ENCODE measurements at places on chromosomes 2 and 18.

GRCh38 chr2:1688161-1688560, 56.2 kb downstream of the PXDN start:
- DNase-seq = no peak

- no peak for DNase-seq
These were observed 125.6 kb downstream of the PTRHD1 start for GRCh38 chr2:24667542-24667941.

- no peak for DNase-seq
These were observed 328.9 kb downstream of the ZEB2 start for GRCh38 chr2:144190908-144191605.

GRCh38 chr2:173230181-173230580, 124.5 kb upstream of the CDCA7 start:
- DNase-seq = no peak

DNA sequence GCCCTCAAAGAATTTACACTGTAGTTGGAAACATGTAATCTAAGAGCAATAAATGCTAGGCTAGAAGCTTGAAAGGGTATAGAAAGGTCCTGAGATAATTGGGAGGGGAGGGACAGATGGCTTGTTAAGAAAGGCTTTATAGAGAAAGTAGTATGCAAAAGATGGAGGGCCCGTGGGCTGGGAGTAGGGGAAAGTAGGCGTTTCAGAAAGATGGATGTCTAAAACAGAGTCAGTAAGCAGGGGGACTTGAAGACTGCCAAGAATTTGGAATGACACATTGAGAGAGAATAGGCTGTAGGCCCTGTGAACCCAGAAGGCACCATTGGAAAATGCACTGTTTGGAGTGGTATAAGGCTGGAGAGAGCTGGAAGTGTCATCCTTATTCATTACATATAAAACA, 822 bp downstream of the PSMG2 start:
- DNase-seq = no peak

GRCh38 chr2:216486708-216487107, 11.9 kb upstream of the RPL37A start:
- DNase-seq = no peak

- no peak for DNase-seq
These were observed 161.6 kb upstream of the TRIB2 start for GRCh38 chr2:12555012-12555645.

GRCh38 chr2:36973320-36973719, 7.0 kb upstream of the STRN start:
- DNase-seq = no peak

DNA sequence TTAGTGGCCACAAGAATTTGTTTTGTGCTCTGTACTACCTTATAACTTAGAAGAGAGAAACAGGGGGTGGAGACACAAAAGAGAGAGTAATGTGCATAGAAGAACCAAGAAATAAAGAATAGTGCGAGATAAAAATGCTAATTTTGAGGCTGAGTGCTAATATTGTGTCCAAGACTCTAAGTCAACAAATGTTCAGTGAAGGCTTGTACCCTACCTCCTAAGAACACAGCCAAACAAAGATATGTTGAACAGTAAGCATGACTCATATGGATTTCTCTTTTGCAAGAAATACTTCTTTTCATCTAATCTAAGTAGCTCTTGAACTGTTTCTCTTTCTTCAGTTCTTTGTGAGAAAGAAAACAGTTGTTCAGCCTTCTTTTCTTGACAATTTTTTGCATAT, 45.2 kb downstream of the GAREM1 start:
- DNase-seq = no peak

DNA sequence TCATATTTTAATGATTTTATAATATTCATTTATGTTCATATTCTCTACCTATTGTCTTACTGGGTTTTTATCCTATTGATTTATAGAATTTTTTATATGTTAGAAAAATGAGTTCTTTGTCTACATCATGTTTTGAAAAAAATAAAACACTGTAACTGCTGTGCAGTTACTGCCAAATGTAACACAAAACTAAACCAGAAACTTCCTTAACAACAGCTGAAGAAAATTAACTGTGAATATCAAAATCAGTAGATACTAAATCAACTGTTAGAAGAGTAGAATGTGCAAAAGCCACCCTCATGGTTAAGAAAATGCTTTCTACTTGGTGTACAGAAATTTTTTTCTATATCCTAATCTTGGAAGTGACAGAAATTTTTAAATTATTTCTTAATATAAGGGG, 69.5 kb downstream of the PTRHD1 start:
- DNase-seq = no peak

GRCh38 chr18:37341016-37341415, 224.6 kb downstream of the CELF4 start:
- DNase-seq = no peak

DNA sequence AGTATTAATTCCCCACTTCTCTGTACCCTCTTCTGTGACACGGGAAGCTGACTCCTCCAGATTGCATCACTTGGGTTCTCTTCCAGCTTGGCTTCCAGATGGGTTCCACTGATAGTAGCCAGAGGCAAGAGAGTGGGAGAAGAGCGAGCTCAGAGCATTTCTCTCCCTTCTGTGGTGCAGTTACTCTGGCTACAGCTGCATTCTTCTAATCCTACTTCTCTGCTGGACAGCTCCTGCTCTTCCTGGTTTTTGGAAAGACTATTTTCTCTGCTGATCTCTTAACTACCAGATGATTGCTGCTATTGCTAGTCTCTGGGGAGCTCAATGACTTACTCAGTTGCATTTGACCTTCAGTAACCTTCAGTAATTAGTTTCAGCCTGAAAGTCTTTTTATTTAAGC, 187.5 kb upstream of the MAP2 start:
- DNase-seq = no peak

GRCh38 chr2:41568648-41569047, 479.2 kb upstream of the PKDCC start:
- no peak for DNase-seq

GRCh38 chr2:69499966-69500365, 62.7 kb upstream of the NFU1 start:
- no peak for DNase-seq

DNA sequence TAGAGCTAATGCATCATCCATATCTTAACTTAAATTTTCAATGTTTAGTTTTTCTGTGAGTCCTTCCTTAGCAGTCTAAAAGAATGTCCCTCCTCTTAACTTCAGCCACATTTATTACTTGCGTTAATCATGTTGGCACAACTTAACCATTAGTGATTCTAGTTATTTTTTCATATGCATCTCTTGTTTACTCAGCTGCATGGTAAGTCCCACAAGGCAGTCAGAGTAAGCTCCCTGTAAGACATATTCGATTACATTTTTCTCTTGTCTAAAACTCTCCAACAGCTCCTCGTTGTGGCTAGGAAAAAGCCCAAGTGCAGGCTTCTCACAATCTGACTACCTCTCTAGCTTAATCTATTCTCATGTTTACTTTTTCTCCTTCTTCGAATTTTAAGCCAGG, 2045.3 kb upstream of the PIK3C3 start:
- no peak for DNase-seq

DNA sequence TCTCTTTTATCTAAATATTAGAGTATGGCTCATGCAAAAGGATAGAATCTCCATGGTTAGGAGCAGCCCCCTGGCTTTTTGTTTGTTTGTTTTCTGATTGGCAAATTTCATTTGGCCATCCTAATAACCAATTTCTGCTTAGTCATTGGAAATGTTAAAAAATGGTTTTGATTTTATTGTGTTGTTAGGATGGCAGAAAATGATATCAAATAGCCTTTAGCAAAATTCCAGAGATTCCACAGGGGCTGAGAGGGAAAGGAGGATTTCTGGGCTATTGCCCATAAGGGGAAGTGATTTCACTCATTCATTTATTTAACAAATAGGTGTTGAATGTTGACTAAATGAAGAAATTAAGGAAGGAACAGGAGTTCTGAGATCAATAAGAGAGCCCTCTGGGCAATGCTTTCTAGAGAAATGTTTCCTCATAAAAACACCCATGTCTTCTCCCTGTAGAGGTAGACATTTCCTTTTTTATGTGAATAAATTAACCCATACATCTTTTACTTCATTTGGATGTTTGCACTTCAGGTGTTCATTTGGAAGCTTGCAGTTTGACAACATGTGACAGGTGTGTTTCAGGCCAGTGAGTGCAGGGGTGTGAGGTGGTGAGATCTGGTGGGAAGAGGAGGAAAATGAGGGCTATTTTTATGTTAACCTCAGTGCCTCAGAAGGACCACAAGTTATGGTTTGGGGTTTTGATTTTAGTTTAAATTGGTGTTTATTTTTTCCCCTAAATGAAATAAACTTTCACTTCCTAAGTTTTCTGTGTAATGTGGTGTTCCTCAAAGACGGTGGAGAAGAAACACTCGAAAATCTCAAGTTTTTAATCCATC, 61.7 kb upstream of the EPC2 start:
- DNase-seq = no peak

DNA sequence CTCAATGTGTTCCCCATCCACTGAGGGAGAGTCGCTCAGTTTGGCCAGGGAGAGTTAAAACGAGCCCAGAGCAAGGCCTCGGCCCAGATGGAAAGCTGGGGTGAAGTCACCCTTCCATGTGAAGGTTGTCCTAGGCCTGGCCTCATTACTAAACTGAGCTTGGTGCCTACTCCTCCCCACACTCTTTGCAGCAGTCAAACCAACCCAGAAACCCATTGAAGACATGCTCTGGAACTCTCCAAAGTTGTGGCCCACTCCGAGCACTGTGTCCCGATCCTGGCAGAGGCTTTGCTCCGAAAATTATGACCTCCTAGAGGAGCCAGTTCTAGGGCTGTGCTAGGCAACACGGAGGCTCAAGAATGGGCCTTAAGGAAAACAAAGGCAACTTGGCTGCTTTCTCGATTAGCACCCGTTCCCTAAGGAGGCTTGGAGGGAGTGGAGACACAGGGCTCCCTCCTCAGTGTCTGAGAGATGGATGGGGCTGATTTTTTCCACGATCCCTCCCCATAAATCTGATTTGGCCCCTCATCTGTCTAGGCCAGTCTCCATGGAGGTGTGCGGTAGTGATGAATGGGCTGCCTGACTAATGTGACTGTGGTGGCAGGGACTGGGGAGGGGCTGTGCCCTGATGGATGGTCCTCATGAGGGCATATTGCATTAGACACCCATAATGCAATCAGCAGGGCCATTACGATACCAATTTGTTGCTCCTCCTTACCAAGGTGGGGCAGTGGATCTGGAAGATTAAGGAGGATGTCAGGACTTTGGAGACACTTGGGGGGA, 11.7 kb upstream of the CYP26B1 start:
- DNase-seq = no peak

DNA sequence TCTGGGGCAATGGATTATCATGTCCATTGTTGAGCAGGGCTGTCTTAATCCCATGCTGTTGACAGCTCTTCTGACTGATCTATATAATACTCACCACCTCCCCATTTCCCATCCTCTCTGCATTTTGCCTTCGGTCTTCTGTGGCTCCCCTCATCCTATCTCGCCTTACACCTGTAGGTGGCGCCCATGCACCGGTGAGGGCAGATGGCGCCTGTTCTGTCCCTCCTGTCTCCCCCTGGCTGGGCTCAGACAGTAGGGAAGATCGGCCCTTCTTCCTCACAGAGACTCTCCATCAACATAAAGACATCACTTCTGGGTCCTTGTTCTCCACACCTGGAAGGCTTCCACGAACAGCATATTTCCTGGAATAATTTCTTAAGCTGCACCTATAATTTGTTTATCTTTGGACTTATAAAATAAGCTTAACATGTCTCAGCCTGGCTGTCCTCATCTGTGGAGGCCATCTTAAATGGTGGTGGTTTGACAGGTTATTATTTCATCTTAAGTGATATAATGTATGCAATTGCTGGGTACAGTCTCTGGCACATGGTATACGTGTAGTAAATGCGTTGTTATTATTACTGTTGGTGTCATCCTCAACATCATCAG, 10.9 kb upstream of the CDH20 start:
- no peak for DNase-seq

DNA sequence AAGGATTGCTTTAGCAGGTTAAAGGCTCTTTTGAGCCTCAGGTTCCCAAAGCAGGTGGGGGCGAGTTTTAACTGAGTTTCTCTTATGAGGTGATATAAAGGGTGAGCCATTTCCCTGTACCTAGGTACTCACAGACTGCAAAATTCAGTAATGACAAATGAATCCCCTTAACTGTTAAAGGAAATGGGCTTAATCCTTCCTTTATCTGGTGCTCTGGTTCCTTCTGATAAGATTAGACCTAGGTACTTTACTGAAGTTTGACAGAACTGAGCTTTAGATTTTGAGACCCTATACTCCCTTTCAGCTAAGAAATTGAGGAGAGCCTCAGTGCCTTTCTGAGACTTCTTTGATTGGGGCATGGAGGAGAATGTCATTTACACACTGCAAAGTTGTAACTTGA, 42.6 kb downstream of the STK17B start:
- DNase-seq = no peak

GRCh38 chr2:67938053-67938452, 124.8 kb downstream of the C1D start:
- DNase-seq = no peak

- no peak for DNase-seq
These were observed 46.9 kb downstream of the NAB1 start for GRCh38 chr2:190695739-190696138.

GRCh38 chr18:10296491-10296890, 157.9 kb upstream of the APCDD1 start:
- no peak for DNase-seq

DNA sequence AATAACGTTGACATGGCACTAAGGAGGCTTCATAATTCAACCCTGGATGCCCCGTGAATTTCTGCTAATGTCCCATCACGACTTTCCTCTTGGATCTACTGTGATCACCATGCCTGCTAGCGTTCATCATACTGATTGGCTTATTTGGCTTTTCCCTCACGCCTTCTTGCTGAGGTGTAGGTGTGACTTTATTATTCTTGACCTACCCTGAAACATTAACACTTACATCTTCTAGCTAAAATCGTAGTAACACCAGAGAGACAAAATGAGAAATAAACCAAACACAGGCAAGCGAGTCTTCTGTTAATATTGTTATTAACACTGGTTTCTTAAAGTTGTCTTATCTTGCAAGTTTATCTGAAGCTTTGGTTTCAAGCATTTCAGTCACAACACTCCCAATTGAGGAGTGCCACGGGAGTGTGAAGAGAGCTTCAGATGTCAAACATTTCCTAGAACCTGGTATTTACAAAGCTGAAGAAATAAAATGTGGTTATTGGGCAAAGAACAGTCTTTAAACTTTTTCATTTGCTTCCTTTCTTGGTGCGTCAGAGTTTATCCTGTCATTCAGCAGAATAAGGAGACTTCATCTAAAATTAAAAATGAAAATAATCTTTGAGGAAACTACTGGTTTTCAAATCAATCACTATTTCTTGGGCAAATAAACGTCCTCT, 15.4 kb upstream of the STAT1 start:
- no peak for DNase-seq

GRCh38 chr2:126880324-126880723, 18.4 kb upstream of the TEX51 start:
- DNase-seq = no peak

- no peak for DNase-seq
These were observed 26.8 kb downstream of the MBOAT2 start for GRCh38 chr2:8976442-8977259.

GRCh38 chr2:140011287-140011686, 1231.1 kb upstream of the NXPH2 start:
- no peak for DNase-seq

- no peak for DNase-seq
These were observed 158.7 kb upstream of the NCKAP5 start for GRCh38 chr2:133726973-133727372.

- DNase-seq = no peak
These were observed 365.9 kb downstream of the CELF4 start for GRCh38 chr18:37199741-37200140.

All from cortex of kidney (tissue), 1 donor.